ENCODE measurements at places on chromosomes 16 and 17.

- DNase-seq, result no peak
These were observed 6.3 kb upstream of the NETO2 start for GRCh38 chr16:47150067-47150466.

DNA sequence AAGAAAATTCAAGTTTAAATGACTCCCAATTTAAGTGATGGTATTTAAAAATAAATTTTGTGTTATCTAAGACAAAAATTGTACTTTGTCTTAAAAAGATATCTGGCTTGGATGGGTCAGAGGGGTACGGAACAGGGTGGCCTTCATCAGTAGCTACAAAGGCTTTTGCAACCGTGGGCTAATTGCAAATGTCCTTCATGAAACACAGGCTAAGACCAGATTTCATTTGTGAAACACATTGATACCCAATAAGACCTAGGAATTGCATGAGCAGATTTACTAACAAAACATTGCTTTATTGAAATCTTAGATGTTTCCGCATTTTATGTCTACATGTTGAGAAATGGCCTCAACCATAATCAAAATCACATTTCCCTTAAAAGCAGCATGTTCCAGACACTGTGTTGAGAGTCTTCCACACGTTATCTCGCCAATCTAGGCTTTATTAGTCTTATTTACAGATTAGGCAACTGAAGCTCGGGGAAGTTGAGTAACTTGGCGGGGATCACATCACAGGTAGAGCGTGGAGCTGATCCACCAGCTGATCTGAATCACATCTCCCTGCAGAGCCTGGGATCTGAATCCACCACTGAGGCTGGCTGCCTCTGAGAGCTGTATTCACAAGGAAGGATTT, 21.8 kb downstream of the FBXO39 start:
- peak; percentile 61 for DNase-seq

DNA sequence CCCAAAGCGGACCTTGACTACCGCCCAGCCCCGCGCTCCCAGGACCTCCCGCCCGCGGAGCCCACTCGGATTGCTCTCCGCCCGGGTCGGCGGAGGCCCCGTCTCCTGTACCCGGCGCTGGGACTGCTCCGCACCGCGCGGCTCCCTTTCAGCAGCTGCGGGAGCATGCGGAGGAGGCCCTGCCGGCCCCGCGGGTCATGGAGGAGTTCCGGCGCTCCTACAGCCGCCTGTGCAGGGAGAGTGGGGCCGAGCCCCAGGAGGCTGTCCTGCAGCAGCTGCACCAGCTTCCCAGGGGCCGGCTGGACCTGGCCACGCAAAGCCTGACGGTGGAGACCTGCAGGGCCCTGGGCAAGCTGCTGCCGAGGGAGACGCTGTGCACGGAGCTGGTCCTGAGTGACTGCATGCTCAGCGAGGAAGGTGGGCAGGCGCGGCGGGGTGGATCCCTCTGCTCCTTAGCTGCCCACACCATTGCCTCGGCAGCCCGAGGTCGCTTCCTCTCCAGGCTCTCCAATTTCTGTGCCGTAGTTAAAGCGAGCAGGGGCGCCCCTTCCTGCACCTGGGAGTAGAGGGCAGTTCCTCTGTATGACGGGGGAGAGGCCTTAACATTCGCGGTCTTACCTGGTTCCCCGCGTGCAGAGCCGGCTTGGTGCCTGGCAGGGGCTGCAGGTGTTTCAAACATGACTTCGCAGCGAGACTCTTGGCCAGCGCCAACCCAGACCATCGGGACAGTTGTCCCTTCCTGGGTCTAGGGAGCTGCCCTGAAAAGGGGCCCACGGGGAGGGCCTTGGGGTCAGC, 539 bp downstream of the LRRC45 start:
- no peak for DNase-seq

DNA sequence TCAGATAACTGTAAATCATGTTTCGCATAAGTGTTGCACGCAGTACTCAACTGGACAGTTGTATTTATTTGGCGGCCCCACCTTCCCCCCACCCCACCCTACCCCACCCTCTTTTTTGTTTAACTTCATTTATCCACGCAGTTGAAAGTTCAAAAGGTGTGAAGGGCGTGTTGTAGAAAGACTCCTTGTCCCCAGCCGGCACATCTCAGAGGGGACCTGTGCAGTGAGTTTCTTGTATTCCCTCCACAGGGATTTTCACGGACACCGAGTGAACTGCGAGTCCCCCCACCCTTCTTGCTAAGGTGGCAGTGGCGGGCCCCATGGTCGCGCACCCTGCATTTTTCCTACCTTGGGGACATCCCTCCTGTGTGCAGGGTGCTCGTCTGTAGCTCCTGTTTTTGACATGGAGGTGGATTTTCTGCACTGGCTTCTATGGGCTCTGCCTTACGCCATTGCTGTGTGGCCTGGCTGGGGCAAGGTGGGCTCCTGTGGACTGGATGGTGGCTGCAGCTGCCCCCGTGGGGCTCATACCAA, 36.2 kb downstream of the ADCY7 start:
- no peak for DNase-seq

DNA sequence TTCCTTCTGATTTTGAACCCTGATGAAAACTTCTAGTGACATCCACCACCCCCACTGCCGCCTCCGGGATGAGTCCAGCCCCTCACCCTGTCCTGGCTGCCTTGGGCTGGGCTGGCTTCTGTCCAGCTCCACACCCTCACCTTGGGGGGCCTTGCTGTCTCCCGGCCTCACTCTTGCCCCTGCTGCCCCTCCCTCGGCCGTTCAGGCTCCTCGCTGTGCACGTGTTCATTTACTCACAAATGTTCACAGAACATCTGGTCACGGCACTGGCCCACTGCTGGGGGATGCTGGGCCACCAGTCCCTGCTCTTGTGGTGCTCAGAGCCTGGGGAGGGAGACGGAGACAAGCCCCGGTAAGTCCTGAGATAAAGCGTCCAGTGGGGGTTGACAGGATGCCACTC, 40.6 kb downstream of the PRMT7 start:
- no peak for DNase-seq

DNA sequence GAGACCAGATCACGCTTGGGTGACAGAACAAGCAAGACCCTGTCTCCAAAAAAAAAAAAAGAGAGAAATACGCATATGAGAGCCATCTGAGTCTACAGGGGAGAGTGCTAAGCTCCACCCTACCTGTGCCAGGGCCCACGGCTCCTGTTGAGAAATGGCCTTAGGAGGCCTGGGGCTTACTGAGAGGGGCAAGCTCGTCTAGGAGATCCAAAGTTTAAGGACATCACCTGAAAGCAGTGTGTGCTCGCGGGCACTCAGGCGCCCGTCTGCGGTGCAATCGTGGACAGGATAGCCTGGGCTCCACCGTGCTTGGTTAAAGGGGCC, 14.5 kb upstream of the BAIAP2 start:
- no peak for DNase-seq

- DNase-seq, result no peak
These were observed 39.4 kb downstream of the SYCE1L start for GRCh38 chr16:77238593-77238992.

GRCh38 chr16:53090591-53091411, 36.0 kb downstream of the CHD9 start:
- peak; percentile 100 for DNase-seq

DNA sequence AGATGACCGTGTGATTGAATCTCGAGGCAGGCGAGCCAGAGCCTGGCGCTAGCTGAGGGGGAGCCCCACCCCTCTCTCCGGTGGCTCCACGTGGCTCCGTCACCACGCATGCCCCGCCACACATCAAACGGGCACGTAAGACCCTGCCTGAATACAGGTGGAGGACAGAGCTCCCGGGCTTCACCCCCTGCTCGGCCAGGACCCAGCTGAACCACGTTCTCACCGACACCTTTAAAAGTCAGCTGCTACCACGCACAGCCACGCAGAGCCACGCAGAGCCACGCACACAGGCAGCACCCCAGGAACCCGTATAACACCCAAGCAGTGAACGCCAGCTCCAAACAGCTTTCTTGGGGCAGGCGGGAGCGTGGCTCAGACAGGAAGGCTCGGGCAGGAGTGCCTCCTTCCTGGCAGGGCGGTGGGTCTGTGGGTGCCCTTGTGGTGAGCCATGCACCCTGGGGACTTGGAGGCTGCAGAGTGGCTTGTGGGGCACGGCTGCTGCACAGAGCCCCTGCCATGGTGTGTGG, 4.4 kb downstream of the TMEM204 start:
- no peak for DNase-seq

DNA sequence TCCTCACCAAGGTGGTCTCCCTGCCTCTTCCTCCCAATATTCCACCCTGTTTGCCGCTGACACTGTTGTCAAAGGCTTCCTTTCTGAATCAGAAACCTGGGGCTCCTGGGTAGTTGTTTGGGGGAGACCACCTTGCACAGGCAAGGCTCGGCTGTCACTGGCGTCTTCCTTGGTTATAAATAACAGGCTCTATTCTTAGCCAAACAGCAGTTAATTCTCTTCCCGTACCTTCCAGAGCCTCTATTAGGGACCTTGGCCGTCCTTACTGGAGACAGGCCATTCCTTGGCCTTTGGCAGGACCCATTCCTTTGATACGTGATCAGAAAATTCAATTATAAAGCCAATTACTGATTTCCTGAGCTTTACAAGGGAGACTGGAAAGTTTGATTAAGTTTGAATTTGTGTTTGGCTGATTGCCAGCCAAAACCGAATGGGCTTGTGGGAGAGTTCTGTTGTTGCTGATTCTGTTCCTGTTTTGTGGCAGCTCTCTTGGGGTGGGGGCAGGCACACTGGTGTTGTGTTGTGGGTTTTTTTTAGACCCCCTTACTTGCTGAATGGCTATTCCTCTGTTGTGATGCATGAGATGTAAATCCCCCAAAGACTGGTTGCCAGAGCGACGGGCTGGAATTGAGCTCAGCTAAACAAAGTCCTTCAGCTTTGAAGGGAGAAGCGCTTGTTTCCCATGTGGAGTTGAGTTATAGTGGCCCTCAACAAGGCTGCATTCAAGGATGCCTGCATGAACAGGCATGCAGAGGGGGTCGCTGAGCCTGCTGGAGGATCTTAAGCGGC, 104.6 kb downstream of the GNAO1 start:
- no peak for DNase-seq

DNA sequence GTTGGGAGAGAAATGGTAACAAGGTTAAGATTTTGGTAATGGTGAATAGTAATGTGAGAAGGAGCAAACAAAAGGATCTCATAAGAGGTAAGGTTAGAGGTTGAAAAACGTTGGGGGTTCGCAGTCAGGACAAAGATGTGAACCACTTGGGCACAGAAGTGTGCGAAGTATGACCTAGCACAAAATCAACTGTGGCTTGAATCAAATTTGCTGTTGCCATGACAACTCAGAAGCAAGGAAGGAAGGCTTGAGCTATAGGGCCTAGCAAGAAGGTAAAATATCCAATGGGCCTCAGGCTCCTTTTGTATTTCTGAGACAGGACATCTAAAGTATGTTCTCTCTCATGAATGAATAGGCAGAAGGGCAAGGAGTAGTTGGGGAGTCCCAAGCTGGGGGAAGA, 24.5 kb upstream of the TEKT1 start:
- DNase-seq, result no peak

DNA sequence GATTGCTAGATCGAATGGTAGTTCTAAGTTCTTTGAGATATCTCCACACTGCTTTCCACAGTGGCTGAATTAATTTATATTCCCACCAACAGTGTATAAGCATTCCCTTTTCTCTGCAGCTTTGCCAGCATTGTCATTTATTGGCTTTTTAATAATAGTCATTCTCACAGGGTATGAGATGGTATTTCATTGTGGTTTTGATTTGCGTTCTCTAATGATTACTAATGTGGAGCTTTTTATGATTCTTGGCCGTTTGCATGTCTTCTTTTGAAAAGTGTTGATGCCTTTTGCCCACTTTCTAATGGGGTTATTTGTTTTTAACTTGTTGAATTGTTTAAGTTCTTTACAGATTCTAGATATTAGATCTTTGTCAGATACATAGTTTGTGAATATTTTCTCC, 36.5 kb upstream of the BCAS3 start:
- peak; percentile 48 for DNase-seq

- no peak for DNase-seq
These were observed 267.5 kb downstream of the HS3ST4 start for GRCh38 chr16:25959221-25959620.

DNA sequence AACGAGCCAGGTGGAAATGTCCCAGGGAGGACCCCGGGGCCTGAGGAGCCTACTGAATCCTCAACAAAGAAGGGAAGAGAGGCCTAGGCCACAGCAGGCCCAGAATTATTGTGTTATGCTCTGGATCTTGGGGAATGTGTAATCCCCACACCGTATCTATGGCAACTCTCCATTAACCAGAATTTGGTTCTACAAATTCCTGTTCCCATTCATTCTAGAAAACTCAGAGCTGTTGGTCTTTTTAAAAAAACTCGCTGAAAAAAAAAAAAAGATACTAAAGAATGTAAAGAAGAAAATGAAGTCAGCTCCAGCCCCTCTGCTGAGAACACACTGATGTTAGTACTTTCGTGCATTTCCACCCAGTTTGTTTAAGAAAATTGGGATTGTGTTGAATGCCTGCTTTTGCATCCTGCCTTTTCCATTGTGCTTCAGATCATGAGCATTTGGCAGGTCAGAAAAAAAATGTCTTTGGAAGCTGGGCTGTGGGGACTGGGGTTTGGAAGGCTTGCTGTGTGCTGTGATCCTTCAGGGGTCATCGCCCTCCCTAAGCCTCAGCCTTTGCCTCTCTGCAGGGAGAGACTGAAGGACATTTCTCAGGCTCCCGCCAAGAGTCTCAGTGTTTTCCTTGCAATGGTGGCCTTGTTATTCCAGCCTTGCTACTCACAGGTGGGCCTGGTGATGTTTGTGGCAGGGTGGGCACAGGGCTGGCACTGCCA, 69.5 kb downstream of the SREBF1 start:
- no peak for DNase-seq

DNA sequence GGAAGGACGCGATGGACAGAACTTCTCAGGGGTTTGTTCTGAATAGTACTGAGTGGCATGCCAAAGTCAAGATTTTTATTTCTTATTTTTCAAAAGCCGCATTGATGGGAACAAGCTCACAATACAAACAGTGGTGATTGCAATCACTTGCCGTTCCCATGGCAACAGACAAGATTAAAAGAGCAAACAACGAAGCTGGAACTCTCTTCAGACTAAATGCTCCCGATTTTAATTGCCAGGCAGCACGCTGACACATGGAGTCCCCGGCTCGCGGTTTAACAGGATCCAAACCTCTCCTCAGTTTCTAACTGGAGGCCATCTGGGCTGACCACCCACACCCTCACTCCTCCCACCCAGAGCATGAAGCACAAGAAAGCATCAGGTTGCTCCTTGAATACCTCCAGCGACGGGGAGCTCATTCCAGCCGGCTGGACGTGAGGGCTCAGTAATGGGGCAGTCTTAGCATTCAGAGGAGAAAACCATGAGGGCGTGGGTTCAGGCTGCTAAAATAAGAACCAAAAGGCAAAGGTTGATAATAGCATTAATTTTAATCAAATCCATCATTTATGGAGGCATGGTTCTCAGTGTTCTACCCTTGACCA, 41.5 kb downstream of the AIPL1 start:
- no peak for DNase-seq

DNA sequence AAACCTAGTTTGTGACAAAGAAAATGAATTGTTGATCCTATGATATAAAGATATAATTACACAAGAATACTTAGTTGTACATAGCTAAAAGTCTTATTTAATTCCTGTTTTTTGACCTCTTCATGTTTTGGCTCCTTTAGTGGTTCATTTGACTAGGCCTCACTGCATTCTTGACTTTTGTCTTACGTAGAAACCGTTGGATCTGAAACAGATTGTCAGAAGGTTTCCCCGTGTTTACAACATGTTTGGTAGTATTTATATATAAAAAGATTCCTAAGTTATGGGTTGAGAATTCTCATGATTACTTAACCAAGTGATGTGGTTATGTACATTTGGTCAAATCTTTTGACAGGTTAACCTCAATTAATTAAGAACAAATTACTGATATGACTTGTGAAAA, 162.8 kb downstream of the BCAS3 start:
- no peak for DNase-seq

GRCh38 chr17:66386498-66387351, 84.3 kb downstream of the PRKCA start:
- no peak for DNase-seq

Data from fibroblast of gingiva (primary cell).